Glomerular endothelial cell (primary cell): ENCODE measurements at places on chromosomes 7 and 10. TPM values are rescaled to one million over a fixed set of nuclear protein-coding genes. Genes with fewer than 3 reads are reported as not detected.

- DNase-seq = no peak
These were observed 85.7 kb downstream of the GRB10 start for GRCh38 chr7:50696810-50697582.

DNA sequence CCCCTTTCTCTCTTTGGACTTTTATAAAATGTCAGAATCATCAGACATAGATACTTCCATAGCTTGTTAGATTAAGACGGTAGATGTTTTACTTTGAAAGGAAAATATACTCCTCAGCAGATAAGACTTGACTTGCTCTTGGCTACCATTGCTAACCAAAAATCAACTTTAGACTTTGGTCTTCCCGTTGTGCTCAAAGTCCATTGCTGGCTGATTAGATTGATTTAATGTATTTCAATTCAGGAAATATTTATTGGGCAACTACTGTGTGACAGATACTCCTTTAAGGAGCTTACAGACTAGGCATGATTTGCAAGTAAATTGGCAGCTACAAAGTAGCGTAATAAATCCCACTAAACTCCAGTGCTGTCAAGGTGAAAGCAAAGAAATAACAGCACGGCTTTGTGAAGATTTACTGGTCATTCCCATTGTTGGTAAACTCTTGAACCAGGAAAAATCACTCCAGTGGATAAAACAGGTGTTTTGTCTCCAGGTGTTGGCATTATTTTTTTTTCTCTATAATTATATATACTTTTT, 95.7 kb upstream of the ARMC3 start:
- DNase-seq = no peak

- DNase-seq = no peak
These were observed 62.9 kb upstream of the ZMIZ2 start for GRCh38 chr7:44685723-44686122.

DNA sequence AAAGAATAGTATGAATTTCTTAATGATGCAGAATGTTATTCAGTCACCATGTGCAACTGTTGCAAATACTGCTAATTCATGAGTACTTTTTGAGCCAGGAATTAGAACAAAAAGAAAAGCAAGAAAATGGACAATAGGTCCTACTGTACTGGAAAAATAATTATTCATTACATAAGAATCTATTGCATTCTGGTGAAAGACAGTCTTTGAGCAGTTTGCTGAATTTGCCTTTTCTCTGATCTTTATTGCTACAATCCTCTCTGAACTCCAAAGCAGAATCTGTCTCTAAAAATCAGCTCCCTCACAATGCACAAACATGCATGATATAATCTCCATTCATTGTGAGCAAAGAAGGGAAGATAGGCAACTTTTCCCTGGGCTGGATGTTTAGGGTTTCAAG, 12.8 kb downstream of the IFIT2 start:
- DNase-seq = no peak

DNA sequence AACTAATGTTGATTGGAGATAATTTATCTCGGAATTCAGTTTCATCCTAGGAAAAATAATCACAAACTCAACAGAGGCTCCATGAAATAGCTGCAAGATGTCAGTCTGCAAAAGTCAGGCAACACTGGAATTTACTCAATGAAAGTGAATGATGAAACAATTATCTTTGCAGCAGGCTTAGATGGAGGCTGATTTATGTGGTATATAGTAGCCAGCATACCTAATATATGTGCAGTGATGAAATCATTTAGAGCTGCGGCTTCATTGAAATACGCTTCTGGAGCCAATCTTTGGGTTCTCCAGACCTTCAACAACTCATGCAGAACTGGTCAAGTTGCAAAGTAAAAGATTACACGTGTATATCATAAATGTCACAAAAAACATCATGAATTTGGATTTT, 113.3 kb downstream of the ITGA8 start:
- no peak for DNase-seq

- DNase-seq = no peak
These were observed 3.8 kb downstream of the EPHB4 start for GRCh38 chr7:100823534-100823933.

GRCh38 chr7:106721816-106722785, 61.1 kb upstream of the CCDC71L start:
- no peak for DNase-seq

GRCh38 chr10:24427678-24428409, 218.9 kb downstream of the KIAA1217 start:
- DNase-seq = no peak

- no peak for DNase-seq
These were observed 54.8 kb downstream of the SEC23IP start for GRCh38 chr10:119947300-119947699.

ADAP1 gene
- 3.0 and 5.1 TPM in 2 replicates for total RNA-seq

AEBP1 gene
- 12.1 and 40.8 TPM in 2 replicates for total RNA-seq

HTR5A gene
- not detected in 2 replicates for total RNA-seq
